Smooth muscle cell of bladder (primary cell): ENCODE measurements at places on chromosomes 5 and 9. TPM values are rescaled to one million over a fixed set of nuclear protein-coding genes. Genes with fewer than 3 reads are reported as not detected.

Gene NRG2
- total RNA-seq: 0.18 and 0.28 TPM in 2 replicates

Gene MORN5
- not detected in 2 replicates for total RNA-seq

Gene SPOCK1
- total RNA-seq: 302 and 700 TPM in 2 replicates

Gene SLC24A2
- total RNA-seq: under 0.01 TPM in 1 of 2 replicates, not detected in the other

Gene MPDZ
- total RNA-seq: 47.5 and 81.4 TPM in 2 replicates
